H1 (cell line): ENCODE measurements at places on chromosomes 5 and 9. TPM values are rescaled to one million over a fixed set of nuclear protein-coding genes. Genes with fewer than 3 reads are reported as not detected.

DNA sequence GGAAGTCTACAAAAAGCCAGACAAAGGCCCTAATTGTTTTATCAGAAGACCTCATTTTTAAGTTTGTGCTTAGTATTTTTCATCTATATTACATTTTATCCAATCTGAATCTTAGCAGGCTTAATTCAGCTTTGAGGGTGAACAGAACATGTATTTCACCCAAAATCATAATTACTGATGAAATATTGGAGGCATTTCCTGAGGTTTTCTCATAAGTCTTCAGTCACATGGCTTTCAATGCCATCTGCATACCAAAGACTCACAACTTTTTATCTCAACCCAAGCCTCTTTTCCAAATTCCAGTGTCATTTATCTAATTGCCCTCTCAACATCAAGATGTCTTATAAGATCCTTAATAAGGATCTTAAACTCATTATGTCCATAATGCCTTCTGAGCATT, 150.8 kb downstream of the TTC39B start:
- DNase-seq = no peak

GRCh38 chr9:19732441-19732951, 56.3 kb downstream of the SLC24A2 start:
- no peak for DNase-seq

DNA sequence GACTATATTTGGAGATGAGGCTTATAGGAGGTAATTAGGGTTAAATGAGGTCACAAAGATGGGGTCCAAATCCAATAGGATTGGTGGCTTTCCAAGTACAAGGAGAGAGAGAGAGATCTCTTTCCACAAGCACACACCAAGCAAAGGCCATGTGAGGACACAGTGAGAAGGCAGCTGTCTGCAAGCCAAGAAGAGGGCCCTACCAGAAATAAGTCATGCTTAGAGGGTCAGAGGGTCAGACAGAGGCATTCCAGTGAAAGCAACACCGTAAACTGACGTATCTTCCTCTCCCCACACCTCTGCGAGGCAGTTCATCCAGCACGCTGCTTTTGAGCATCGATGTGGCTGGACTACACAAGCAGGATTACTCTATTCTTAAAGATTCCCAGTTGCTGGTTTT, 87.9 kb downstream of the SLC1A3 start:
- no peak for DNase-seq

DNA sequence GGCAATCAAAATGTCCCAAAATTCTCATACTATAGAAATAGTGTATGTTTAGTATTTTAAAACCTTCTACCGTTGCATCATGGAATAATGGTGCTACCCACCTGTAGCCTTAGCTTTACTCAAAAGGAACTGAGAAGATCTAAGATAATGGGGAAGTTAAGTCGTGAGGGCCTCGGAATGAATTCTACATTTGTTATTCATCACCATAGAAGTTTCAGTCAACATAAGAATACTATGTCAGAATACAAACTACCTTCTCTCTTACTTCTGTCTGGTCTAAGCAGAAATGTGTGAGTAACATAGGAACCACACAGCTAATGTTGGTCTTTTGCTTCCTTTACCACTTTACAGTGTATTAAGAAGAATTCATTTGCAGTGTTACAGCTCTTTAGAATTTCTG, 43.2 kb downstream of the RFK start:
- DNase-seq = no peak

- peak; percentile 41 for DNase-seq
Measured at GRCh38 chr9:133888809-133889491, 103.2 kb downstream of the VAV2 start.

- no peak for DNase-seq
Measured at GRCh38 chr9:92171822-92172221, 56.6 kb upstream of the SPTLC1 start.

DNA sequence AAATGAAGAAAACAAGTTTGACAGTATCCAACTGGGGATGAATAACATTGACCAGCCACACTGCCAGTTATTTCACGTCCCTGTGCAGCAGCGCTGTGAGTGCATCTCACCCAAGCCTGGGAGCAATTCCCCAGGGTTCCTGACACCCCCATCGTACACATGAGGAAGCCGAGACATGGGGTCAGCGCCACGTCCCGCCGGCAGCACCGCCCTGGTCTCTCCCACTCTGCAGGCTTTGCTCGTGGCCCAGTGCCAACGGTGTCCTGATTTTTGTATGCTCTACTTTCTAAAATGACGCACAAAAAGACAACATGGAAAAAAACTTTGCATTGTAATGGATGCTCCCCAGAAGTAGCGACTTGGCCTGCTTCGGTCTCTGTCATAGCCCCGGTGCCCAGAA, 14.3 kb downstream of the GTF3C5 start:
- DNase-seq = no peak

GRCh38 chr5:29414681-29415080, 1778.8 kb upstream of the CDH6 start:
- no peak for DNase-seq

DNA sequence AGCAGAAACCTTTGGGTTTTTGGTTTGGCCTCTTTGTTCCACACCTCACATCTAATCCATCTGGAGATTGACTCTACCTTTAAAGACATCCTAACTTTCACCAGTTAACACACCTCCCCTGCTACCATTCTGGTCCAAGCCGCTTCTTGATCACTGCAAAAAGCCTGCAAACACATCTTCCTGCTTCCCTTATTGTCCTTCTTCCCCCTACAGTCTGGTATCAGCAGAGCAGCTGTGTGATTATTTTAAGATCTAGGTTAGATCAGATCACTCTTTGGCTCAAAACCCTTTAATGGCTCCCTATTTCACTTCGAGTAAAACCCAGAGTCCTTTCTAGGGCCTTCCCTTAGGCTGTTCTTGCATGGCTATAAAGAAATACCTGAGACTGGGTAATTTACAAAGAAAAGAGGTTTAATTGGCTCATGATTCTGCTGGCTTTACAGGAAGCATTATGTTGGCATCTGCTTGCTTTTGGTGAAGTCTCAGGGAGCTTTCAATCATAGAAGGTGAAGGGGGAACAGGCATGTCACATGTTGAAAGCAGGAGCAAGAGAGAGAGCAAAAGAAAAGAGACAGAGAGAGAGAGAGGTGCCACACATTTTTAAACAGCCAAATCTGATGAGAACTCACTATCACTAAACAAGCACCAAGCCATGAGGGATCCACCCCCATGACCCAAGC, 1.5 kb upstream of the TEX10 start:
- no peak for DNase-seq

- no peak for DNase-seq
Measured at GRCh38 chr9:19057033-19057432, 7.8 kb downstream of the RRAGA start.

DNA sequence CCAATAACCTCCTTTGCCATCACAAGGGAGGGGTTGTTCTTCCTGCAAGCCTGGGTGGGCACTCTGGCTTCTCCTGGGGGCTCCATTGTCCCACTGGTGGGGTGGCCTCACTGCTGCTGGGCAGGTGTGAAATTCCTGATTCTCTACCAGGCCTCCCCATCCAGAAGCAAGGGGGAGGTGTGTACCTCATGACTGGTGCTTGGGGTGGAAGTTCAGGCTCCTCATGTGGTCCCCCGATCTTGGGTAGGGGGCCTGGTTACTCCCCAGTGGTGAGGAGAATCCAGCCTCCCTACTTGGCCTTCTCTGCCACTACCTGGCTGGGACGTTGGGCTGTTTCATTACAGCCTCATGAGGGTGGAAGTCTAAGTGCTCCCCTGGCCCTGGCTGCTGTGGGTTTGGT, 433.9 kb downstream of the IRX2 start:
- DNase-seq = no peak

The IFNE gene
- not detected in 2 replicates for total RNA-seq

The TMEM232 gene
- total RNA-seq = 1.3 and 1.6 TPM in 2 replicates

The THBS4 gene
- total RNA-seq = 12.8 and 14.2 TPM in 2 replicates
